ENCODE measurements at places on chromosomes 7 and 10.
A peak's percentile ranks its signal among the peaks of the same experiment; 100 is the strongest.

DNA sequence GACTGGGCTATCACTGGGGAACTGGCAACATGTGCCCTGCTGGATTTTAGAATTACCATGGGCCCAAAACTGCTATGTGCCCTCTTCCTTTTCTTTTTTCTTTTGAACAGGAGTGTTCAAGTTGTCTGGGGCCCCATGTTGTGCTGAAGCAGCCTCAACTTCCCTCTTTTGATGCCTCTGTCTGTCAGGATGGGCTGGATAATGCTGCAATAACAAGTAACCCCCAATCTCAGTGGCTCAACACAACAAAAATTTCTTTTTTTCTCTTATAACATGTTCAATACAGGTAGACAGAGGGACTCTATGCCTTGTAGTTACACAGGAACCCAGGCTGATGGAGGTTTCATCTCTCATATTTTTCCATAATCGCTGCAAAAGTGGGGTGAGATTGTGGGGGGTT is 8.2 kb upstream of the PCBD1 start:
- DNase-seq, result no peak

DNA sequence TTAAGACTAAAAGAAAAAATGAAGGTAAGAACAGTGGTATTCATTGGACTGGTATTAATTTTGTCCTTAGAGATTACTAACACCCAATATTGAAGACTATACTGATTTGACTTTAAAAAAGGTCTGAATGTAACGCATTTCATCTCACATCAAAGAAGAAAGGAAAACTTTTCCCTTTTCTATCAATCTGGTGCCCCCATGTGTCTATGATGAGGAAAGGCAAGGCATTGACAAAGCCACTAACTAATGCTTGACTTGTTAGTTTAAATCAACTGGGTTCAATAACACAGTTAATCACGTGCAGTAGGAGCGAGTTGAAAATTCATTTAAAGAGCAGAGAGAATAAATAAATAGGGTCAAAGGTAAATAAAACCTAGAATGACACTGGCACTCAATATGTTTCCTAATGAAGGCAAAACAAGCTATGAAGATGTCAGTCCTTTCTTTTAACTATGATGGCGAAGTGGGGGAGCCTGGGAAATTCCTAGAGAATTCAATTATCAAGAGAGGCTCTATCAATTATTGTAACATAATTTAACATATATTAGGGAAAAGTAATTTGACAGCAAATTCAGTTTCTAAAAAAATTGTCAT is 180.9 kb downstream of the ANK3 start:
- peak; percentile 37 for DNase-seq

GRCh38 chr10:4766454-4766853 is 59.6 kb upstream of the AKR1E2 start:
- no peak for DNase-seq

- DNase-seq, result no peak
Measured at GRCh38 chr7:7185371-7185989, 3.1 kb downstream of the C1GALT1 start.

DNA sequence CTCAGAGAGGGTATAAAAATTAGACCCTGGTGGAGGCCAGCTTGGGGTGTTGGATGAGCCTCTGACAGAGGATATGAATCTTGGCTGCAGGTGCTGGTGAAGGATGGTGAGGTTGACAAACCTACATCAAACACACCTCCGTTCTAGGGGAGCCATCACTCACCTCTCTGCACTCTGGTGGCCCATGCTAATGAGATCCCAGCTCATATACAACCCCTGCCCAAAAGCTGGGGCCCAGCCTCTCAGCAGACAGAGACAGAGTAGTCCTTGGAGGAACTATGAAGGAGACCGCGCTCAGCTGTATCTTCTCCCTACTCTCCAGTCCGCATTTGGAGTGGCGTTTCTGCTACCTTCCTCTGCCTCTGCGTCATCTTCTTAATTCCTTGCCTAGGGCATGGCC is 83.1 kb upstream of the SORCS3 start:
- no peak for DNase-seq

GRCh38 chr10:83706952-83707582 is 432.2 kb upstream of the GHITM start:
- DNase-seq, result no peak

DNA sequence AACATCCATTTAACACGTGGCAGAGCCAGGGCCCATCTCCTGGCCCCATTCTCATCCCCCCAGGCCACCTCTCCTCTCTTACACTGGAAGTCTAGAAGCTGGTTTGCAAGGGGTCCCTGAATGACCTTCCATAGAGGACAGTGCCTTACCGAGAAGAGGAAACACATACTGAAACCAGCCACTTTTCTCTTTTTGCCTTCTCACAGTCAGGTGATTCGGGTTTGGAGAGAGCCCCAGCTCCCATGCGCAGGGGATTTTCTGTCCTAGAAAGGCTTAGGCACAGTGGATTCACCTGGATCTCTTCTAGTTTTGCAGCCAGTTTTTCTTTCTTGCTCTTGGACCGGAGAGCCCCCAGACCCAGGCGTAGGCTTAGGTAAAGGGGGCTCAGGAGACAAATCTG is 334.1 kb upstream of the C7orf33 start:
- DNase-seq, result no peak

DNA sequence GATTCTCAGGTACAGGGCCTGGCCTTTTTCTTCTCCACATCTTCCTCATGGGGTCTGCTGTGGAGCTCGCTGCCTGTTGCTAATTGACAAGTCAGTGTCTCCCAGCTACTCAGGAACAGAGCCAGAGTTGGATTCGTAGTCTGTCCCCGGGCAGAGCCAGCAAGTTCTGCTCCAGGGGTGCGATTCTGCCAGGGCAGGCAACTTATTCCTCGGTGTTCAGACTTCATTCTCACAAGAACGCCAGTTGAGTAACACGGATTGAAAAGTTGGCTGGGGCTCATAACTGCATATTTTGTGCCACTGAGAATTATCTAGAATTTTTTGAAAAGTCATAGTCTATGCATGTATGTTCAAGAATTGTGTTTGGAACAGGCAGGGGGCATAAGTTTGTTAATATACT is 336.7 kb upstream of the NPVF start:
- DNase-seq, result no peak

DNA sequence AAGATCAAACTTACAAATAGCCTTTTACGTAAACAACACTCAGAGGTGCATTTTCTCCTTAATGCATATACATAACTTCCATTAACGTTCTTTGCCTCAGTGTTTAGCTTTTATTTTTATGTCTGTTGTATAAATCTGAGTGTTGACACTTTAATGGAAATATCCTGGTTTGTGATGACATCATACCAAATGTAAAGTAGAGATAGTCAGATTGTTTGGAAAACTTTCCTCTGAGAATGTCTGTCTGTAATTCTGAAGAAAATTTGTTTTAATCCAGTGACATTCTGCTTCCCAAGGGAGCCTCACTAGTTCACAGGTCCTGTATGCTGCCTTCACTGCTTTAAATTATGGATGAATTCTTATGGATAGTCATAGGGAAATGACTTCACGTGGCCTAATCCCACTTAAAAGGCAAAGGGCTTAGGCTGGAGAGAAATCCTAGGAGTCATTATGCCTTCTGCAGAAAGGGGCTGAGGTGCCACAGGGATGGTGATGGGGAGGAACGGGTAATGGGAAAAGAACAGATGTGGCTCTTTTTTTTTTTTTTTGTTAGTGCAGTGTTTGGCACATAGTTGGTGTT is 93.2 kb downstream of the DNAJB9 start:
- no peak for DNase-seq

DNA sequence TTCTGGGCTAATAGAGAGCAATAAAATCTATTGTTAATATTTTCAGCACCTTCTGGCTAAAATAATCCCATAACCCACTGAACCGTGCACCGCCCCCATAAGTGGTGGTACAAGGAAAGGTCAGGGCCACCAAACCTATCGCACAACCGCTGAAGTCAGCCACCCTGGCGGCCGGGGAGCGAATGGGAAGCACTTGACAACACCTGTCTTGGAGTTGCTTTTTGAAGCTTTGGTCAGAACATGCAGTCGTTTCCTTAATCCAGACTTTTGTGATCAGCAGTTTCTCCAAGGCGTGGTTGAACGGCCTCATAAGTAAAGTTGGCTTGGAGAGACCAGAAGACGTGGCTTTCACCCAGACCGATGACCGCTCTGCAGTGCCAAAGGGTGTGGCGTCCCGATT is 97.4 kb downstream of the DNAJB6 start:
- no peak for DNase-seq

- no peak for DNase-seq
Measured at GRCh38 chr7:20409961-20410360, 79.3 kb downstream of the ITGB8 start.

Measured in urothelium cell line (cell line).